ENCODE measurements at places on chromosomes 1 and 21.

GRCh38 chr1:11690397-11691301 lies 861 bp upstream of the DRAXIN start:
- DNase-seq: no peak

DNA sequence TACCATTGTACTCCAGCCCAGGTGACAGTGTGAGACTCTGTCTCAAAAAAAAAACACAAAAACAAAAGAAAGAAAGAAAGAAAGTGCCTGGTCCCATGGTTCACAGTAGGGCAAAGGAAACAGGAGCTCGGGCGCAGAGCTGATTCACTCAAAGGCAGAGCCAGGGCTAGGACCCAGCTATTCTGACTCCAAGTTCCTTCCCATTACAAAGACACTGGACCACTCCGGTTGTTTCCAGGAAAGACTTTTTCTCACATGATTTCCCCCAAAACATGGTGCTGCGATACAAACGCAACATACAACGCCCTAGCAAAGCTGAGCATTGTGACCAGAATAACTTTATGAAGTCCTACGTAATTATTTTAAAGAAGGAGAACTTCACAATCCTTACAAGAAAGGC lies 10.7 kb downstream of the ABCG1 start:
- DNase-seq: no peak

GRCh38 chr1:18922319-18922726 lies 20.0 kb upstream of the ALDH4A1 start:
- peak; percentile 86 for DNase-seq

DNA sequence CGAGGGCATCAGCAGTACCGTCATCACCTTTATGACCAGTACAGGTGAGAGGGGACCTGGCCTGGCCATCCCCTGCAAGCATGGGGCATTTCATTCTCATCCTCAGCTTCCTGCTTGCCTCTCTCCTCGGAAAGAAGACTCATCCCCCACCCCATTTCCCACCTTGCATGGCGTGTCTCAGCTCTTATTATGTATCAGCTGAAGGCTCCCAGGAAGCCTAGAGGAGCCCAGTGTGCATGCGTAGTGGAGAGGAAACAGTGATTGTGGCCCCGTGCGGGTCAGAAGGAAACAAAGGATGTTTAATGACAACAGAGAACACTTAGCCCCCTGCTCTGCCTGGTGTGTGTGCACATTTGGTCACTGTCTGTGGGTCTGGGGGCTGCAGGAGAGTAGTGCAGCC lies 40.3 kb upstream of the CNTN2 start:
- no peak for DNase-seq

DNA sequence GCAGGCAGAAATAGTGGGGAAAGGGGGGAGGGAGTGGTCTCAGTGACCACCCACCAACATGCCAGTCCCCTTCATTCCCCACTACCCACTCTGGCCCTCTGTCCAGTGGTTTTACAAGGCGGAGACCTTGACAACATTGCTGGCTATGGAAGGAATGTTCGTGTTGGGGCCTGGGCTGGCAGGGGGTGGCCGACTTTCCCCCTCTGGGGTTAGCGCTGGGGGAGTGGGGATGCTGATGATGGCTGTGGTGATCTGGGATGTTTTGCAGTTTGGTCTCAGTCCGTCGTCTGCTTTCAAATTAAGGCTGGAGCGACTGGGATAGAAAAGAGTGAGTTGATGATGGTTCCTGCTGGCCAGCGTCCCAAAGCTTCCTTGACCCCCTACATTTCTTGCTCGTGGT lies 20.3 kb downstream of the DDX20 start:
- peak; percentile 45 for DNase-seq
